ENCODE measurements at places on chromosomes 6 and 20.
A peak's percentile ranks its signal among the peaks of the same experiment; 100 is the strongest.

DNA sequence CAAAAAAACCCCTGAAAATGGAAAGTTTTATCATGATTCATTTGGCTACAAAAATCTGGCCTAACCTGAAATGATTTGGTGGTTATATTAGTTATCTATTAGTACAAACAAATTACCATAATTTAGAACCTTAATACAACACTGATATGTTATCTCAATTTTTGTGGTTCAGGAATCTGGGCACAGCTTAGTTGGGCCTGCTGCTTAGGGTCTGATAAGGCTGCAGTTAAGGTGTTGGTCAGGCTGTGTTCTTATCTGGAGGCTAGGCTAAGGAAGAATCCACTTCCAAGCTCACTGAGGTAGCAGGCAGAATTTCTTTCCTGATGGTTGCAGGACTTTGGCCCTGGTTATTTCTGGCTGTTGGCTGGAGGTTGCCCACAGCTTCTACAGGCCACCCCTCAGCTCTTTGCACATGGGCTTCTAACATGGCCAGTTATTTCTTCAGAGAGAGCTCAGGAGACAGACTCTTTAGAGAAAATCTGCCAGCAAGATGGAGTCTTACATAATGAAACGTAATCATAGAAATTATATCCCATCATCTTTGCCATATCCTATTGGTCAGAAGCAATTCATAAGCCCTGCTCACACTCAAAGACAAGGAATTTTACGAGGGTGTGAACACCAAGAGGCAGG is 11.4 kb downstream of the TRIM38 start:
- no peak for DNase-seq

DNA sequence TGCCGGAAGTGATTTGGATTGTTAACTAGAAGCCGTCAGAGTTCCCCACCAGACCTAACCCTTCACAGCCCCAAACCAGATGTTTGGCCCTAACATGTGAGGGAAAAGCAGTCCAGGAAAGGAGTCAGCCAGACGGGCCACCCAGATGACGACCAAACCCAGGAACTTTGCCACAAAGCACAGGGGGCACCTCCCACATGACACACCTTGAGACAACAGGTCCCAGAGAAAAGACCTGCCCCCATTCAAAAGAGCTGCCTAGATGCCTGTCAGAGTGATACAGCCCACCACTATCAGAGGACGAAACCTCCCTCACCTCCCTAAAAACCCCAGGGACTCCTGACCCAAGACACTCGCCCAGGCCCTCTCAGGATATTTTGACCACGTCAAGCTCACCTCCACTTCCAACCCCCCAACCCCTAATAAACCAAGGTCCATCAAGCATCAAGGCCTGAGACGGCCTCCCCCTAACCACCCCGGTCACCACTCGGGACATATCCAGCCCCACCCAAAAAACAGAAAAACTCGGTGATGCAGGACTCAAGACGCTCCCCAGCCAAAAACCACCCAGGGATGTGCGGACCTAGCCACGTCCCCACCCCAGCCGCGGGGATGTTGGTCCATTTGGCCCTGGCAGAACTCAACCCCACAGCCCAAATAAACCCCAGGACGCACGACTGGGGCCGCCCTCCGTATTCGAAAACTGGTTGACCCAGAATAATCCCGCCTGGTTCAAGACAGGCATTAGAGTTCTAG is 662 bp downstream of the ZNF343 start:
- no peak for DNase-seq

- no peak for DNase-seq
Measured at GRCh38 chr6:12535586-12536314, 180.8 kb upstream of the PHACTR1 start.

GRCh38 chr6:53979468-53980067 is 131.7 kb upstream of the MLIP start:
- DNase-seq = peak; percentile 63

- peak; percentile 95 for DNase-seq
Measured at GRCh38 chr20:51306521-51307358, 235.8 kb downstream of the NFATC2 start.

DNA sequence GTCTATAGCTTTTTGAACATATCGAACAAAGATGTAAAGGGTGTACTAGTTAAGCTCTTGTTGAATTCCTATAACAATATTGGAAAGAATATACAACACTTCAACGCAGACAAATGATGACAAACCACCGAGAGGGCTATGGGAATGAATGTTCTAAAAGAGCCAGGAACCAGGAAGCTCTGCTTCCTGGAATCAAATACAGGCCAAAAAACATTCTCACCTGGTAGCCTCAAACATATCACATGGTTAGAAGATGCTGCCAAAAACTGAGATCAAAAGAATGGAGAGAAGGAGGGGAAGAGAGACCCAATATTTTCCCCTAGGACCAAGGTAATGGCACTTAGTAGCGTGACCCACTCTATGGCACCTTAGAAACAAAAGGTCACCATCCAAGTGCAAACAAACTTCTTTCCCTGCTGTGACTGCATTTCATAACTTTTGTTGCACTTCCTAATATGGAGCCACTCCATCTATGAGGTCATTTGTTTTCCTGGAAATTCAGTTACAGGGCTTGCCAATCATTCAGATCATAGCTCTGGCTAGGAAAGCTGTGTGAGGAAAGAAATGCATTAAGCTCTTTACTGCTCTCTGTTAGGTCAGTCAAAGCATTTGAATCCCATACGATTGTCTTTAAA is 199.2 kb upstream of the NT5E start:
- DNase-seq = no peak

DNA sequence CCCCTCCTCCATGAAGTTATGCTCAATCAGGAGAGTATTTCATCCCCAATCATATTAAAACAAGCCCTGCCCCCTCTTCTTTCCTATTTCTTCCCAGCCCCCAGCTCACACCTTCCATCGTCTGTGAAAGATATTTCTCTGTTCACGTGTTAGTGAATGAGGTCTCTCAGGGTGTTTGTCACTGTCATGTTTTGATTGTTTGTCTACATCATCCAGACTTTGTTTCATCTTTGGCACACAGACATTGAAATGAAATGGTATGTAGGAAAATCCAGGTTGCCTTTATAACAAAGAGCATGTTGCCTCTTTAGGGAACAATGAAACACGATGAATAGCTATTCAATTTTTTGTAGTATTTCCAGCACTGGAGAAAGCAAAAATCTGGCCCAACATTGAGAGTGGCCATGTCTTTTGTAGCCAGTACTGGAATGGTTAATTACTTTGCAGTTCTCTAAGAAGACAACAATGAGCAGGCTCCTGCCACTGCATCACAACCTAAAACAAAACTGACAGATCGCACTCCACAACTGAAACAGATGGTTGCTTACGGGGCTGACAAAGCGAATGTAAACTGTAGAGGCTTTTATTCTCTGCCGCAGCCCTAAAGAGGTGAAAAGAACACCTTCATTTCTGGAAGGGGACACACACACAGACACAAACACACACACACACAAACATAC is 543.6 kb upstream of the CITED2 start:
- no peak for DNase-seq

DNA sequence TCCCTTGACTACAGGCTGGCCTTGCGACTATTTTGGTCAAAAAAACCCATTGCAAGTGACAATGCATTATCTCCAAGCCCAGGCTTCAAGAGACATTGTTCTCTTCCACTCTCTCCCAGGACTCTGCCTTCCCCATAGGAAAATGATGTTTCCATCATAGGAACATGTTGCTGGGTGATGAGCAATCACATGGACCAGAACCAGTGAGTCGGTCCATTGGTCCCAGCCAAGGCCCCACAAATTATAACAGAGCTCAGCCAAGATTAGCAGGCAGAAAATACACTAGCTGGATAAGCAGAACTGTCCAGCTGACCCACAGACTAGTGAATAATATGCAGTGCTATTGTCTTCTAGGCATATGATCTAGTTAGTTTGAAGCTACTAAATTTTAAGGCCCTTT is 27.4 kb downstream of the TENT5A start:
- DNase-seq = no peak

- no peak for DNase-seq
Measured at GRCh38 chr6:494394-494793, 102.8 kb downstream of the IRF4 start.

- DNase-seq = no peak
Measured at GRCh38 chr6:37496951-37497885, 2.5 kb downstream of the CCDC167 start.

- DNase-seq = no peak
Measured at GRCh38 chr6:33323623-33323948, 6.0 kb upstream of the ZBTB22 start.

GRCh38 chr6:169885831-169886230 is 134.4 kb downstream of the ERMARD start:
- DNase-seq = no peak

- peak; percentile 12 for DNase-seq
Measured at GRCh38 chr6:126812651-126813050, 305.8 kb upstream of the RSPO3 start.

- no peak for DNase-seq
Measured at GRCh38 chr20:10040070-10040975, 5.5 kb downstream of the ANKEF1 start.

DNA sequence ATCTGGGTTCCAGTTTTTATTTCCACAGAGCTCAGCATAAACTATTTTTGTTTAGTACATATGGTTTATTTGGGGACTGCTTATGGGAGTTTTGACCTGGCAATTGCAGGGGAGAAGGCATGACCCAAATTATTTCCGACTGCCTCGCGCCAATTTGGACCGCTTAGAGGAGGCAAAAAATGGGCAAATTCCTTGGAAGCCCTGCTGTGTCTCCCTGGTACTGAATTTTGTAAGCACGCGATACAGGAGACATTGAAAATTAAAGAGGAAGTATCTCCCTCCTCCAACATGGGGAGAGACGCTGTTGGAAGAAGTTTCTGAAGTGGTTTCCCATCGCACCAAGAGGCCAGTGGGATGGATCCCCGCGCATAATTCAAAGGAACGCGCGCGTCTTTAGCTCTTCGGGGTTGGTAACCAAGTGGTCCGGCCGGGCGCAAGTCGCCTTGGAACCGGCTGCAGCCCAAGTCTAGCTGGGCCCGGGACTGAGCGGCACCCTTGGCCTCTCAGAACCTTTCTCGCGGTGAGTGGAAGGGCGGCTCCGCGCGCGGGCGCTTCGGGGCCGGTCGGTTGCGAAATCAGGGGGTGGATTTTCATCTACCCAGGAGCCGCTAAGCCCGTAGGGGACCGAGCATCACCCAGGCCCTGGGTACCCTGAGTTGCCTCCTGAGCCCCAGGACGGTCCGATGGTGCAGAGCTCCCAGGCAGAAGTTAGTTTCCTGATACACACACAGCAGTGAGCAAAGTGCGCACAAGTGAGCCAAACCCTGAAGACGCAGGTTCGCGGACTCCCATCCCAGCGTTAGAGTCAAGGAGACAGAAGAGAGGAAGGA is 6.2 kb downstream of the NKX2-2 start:
- no peak for DNase-seq

DNA sequence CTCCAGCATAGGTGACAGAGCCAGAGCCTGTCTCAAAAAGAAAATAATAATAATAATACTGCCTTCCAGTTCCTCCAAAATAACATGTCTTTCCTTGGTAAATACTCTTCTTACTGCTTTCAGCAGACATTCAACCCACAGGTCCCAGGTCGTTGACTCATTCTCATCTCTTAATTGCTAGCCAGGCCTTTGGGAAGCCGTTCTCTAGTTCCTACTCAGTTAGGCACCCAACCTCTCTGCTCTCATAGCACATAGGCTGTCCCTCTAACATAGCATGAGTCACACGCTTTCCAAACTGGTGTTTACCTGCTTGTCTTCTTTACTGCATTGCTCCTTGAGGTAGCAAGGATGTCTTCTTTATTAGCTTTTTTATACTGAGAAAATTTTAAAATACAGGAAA is 98.8 kb downstream of the LAMA2 start:
- DNase-seq = no peak

DNA sequence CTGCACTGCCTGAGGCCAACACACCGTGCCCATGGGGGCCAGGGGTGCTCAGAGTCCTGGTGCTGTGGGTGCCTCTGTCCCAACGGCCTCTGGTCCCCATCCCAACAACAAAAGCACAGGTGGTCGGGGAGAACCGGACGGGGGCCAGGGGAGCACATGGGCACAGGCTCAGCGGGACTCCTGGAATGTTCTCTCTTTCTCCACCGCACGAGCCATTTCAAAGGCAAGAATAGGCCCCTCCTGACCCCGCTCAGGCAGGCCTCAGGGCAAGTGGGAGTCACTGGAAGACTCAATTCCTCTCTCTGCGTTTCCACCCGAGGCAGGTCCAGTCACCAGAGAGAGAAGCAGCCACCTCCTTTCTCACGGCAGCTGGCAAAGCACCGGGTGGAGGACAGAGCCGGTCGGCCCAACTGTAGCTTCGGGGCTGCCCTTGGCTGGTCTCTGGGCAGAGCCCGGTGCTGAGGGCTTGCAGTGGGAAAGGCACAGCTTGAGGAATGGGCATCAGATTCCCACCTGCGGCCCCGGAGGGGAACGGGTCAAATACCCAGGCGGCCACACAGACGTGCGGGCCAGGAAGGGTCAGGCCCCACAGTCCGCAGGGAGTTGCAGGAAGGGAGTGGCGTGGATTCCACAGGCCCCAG is 55.2 kb downstream of the KCNQ2 start:
- DNase-seq = no peak

- no peak for DNase-seq
Measured at GRCh38 chr20:13397300-13397724, 176.2 kb downstream of the ISM1 start.

- peak; percentile 66 for DNase-seq
Measured at GRCh38 chr20:20820785-20821483, 108.5 kb upstream of the RALGAPA2 start.

GRCh38 chr6:38968702-38969149 is 79.9 kb upstream of the GLP1R start:
- DNase-seq = no peak

- DNase-seq = no peak
Measured at GRCh38 chr20:62748311-62748710, 39.7 kb downstream of the NTSR1 start.

DNA sequence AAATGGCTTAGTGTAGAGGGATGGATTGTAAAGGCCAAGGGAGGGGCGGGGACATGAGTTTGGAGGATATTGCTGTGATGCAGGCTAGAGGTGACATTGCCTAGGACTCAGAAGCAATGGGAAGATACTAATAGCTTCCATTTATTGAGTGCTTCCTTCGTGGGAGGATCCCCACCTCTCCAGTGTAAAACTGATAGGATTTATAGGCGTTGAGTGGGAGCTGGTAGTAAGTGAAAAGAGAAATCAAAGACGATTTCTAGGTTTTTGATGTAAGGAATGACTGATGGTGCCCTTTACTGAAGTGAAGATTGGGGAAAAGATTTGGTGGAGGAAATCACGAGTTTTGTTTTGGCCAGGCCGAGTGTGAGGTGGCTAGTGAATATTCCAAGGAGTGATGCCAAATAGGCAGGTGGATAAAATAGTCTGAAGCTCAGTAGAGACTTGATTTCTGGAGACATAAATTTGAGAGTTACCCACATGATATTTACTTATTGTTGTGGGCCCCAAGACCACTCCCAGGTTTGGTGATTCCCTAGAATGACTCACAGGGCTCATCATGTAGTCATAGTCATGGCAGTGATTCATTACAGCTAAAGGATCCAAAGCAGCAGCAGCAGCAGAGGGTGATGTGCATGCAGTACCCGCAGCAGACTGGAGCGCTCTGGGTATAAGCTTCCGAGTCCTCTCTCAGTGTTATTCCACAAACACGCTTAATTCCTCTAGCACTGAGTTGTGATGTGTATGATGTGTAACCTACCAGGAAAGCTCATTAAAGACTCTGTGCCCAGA is 10.2 kb downstream of the RPRD1B start:
- DNase-seq = no peak
